ENCODE measurements at places on chromosomes 3 and 15.
A peak's percentile ranks its signal among the peaks of the same experiment; 100 is the strongest.

DNA sequence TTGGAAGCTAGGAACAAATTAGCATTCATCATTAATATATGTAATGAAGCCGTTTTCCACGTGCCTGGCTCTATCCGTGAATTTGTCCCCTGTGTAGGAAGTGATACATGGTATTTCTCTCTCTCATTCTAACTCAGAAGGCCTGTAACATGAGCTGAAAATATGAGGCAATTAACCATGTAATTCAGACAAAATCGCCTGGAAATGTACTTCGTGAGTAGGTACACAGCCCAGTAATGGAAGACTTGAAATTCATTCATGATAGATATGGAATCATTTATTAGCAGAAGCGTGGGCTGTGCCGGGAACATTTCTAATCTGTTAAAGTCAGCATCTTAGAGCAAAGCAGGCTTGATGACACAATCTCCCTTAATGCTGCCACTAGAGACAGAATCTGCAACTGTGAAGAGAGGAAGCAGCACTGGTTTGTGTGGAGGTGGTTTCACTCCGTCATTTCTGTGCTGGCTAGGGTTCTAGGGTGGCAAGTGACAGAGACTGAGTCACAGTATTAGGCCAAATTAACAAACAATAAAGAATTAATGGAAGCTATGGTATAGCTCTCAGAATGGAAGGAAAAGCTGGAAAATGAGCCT is 225.0 kb upstream of the PROK2 start:
- no peak for DNase-seq

GRCh38 chr3:159872374-159873109 is 116.1 kb upstream of the IL12A start:
- no peak for DNase-seq

DNA sequence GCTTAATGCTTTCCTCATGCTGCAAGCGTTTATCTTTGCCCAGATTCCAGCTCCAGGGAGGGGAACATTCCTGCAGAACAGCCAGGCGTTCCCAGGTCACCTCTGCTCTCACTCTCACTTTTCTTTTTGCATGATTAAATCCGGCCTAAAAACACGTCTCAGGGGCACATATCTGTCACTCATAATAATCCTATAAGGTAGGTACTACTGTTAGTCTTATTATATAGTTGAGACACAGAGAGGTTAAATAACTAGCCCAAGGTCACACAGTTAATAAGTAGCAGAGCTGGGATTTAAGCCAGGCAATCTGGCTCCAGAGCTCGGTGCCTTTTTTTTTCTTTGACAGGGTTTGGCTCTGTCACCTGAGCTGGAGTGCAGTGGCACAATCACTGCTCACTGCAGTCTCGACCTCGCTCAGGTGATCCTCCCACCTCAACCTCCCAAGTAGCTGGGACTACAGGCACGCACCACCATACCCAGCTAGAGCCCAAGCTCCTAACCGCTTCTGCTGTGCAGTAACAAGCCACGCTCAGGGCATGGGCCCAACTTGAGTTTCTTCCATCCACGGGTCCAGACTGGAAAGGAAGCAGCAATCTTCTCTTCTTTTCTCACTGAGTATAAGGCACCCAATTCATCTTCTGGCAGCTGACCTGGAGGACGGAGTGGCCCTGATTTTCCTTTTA is 96.5 kb downstream of the LIPC start:
- DNase-seq, result no peak

DNA sequence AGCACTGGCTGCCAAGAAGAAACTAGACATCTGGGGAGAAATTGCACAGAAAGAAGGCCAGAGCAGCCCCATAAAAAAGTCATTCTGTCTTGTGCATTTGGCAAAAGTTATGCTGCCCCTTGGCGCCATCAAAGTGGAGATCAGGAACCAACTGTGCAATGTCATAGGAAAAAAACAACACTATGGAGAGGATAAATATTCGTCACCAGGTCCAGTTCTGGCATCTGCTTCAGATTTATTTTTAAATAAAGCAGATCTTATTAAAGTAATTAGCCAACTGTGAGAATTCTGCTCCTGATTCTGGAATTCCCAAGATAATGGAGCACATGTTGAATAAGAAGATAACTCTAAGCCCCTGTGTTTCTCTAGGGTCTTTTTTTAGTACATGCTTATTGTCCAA is 500.0 kb upstream of the IL12A start:
- no peak for DNase-seq

GRCh38 chr15:70501121-70501727 is 262.1 kb downstream of the UACA start:
- DNase-seq, result no peak

- no peak for DNase-seq
Observed at GRCh38 chr3:116037954-116038911, 407.1 kb downstream of the LSAMP start.

DNA sequence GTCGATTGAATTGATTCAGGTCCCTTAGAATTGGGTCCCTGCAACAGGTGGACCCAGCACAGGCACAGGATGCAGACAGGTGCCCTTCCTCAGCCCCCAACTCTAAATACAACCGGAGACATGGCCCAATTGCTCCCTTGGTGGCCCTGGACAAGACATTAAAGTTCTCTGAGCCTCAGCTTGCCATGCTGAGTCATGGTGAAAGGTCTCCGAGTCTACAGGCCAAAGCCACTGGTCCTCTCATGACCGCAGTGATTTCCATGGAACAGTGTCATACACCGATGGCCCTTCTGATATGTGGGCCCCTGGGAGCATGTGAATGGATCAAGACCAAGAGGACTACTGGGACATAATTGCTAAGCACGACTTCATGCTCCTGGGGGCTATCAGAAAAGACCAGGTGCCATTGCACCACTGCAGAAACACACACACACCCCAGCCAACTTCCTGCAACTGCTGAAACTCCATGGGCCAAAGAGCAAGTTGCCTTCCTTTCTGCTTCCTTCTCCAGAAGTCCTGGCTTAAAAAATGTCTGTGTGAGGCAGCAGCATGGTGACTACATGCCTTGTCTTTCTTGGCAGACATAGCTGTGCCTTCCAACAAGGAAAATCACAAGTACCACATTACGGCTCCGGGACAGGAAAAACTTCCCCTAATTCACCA is 38.8 kb downstream of the TBC1D2B start:
- no peak for DNase-seq

DNA sequence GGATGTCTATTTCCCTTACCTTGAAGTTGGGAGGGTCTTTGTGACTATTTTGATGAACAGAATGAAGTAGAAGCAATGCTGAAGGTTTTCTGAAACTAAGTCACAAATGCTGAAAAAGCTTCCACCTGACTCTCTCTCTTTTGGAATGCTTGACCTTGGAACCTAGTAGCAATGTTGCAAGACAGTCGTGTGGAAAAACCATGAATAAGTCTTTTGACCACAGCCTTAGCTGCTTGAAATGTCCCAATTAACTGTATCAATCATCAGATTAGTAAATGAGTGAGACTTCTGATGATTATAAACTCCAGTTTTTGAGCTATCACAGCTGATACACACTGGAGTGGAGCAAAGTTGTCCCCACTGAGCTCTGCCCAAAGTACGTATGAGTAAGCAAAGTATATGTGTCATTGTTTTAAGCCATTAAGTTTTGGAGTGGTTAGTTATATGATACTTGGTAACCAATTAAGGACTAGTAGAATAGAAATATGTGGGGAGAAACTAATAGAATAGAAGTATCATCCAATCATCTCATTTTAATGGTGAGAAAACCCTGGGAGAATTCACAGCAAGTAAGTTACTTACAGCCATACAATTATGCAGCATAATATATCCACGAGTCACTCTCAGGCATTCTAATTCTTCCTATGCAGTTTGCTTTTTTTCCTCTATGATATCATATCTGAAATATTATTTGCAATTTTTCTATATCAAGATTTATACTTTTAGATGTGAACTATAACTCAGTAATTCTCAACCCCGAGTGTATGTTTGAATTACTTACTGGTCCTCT is 1010.6 kb downstream of the ROBO2 start:
- DNase-seq, result no peak

- DNase-seq, result no peak
Observed at GRCh38 chr15:101172501-101173071, 79.3 kb downstream of the CHSY1 start.

DNA sequence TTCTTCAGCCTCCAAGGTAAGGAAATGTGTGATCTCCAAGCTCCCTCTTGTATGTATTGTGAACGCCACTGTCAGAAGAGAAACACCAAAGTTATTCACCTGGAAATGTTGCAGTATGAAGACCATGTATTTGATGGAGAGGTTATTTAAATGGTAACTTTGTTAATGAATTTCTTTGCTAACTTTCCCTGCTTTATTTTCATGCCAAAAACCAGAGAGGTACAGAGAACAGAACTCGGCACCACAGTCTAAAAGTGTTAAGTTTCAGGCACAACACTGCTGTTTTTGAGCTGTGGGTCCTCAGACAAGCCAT is 73.1 kb upstream of the TNFSF10 start:
- DNase-seq, result no peak

DNA sequence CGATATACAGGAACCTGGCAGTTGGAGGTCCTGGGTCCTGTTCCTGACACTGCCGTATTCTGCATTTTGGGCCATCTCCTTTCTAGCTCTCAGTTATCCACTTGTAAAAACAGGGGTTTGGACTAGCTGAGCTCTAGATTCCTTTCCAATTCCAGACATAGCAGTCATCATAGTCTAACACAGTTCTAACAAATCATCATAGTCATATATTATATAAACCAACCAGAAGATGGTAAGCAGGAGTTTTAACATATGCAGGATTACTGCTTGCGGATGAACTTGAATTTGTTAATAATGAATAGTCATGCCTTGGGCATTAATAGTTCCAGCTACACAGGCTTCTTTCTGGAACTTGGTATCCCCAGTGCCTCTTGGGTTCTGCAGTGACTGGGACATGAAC is 26.6 kb downstream of the MASP1 start:
- no peak for DNase-seq

- peak; percentile 69 for DNase-seq
Observed at GRCh38 chr3:127848131-127849129, 26.1 kb upstream of the MGLL start.

- no peak for DNase-seq
Observed at GRCh38 chr3:34842706-34843480, 796.4 kb upstream of the ARPP21 start.

DNA sequence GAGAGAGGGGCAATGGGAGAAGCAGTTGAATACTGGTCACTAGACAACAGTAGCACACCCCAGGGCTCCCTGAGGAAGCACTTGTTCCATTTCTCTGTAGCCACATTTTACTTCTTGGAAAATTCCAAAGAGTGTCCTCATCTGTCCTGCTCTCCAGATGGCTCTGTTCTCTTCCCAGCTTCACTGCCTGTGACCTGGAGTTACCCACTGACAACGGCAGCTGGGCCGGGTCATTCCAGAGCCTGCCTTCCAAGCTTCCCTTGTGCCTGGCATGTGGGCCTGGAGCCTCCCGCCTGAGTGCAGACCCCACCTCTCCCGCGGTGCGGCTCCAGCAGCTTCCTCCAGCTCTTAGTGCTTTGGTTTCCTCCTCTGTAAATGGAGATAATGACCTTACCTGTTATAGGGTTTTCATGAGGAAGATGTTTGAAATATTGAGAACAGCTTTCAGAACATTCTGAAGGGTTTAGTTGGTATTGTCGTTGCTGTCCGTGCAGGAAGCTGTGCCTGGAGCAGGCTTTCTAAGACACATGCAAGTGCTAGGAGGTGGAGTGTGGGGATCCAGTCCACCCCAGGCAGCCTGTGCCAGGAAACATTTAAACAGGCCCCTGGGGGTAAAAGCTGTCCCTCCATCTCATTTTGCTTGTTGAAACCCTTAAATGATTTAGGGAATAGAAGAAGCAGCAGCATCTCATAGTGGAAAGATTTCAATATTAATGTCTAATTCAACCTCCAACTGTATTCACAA is 24.8 kb downstream of the EFCC1 start:
- DNase-seq, result no peak

GRCh38 chr3:9035961-9036360 is 72.7 kb upstream of the RAD18 start:
- no peak for DNase-seq

- no peak for DNase-seq
Observed at GRCh38 chr3:115217678-115218451, 70.8 kb upstream of the ZBTB20 start.

DNA sequence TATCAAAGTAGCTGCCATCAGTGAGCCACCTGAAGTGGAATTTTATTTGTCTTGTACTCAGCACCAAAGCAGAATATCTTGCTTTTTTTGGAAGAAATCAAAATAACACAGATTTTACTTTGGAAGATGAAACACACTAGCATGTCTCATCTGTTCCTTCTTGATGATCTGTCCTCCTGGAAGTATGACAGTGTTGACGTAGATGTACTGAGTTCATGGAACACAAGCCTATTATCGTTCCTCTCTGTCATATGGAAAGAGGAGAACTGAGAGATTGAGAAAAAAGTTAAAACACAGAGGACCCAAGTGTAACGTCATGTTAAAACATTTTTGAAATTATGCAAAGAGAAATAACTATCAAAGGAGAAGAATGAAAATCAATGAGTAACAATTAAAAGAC is 340.2 kb downstream of the ROBO2 start:
- no peak for DNase-seq

GRCh38 chr15:53530761-53531160 is 228.7 kb downstream of the WDR72 start:
- DNase-seq, result no peak

GRCh38 chr15:48395521-48396011 is 64.3 kb downstream of the DUT start:
- no peak for DNase-seq

GRCh38 chr3:172369590-172370259 is 78.5 kb downstream of the GHSR start:
- DNase-seq, result no peak

- no peak for DNase-seq
Observed at GRCh38 chr3:132488151-132488550, 70.8 kb downstream of the DNAJC13 start.

DNA sequence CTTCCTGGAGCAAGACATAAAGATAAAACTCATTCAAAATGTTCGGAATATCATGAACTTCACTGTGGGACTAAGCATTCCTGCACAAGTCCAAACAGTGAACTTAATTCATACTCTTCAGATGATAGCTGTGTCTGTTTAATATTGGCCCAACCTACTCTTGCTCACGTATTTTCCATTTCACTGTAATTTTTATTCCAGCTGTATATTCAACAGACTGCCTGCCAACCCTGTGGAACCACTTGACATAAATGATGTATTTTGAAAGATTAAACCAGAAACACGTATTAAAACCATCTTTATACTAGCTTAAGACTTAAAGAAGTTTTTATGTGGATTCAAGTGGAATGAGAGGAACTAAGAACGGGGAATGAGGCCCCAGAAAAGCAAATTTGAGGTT is 172.5 kb downstream of the TMEM108 start:
- no peak for DNase-seq

GRCh38 chr3:186361246-186361761 is 730 bp downstream of the DGKG start:
- DNase-seq, result no peak

DNA sequence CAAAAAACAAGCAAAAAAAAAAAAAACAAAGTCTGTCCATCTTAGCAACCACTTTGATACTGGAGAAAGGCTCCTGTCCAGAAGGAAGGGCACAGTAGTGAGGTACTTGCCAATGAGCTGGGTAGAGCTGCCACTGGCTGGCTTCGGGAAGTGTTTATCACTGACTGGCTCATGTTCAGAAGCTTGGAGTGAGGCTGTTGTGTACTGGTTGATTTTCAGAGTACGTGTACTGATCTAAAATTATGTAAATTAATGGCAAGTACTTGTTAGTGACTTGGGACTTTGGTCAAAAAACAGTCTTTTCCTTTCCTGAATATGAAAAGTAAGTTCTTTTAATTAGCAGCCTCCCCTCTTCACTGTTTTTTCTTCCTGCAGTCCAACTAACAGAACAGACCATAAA is 979 bp upstream of the ZNF621 start:
- peak; percentile 16 for DNase-seq

- no peak for DNase-seq
Observed at GRCh38 chr3:150130404-150131100, 159.9 kb upstream of the PFN2 start.

- no peak for DNase-seq
Observed at GRCh38 chr3:124845406-124845805, 41.8 kb downstream of the ITGB5 start.
